Astrocyte of the spinal cord (primary cell): ENCODE measurements at places on chromosomes 5 and 9.

- no peak for DNase-seq
These were observed 113.5 kb downstream of the SMARCA2 start for GRCh38 chr9:2128618-2129017.

GRCh38 chr9:114478871-114479270 is 26.4 kb downstream of the WHRN start:
- DNase-seq, result no peak

DNA sequence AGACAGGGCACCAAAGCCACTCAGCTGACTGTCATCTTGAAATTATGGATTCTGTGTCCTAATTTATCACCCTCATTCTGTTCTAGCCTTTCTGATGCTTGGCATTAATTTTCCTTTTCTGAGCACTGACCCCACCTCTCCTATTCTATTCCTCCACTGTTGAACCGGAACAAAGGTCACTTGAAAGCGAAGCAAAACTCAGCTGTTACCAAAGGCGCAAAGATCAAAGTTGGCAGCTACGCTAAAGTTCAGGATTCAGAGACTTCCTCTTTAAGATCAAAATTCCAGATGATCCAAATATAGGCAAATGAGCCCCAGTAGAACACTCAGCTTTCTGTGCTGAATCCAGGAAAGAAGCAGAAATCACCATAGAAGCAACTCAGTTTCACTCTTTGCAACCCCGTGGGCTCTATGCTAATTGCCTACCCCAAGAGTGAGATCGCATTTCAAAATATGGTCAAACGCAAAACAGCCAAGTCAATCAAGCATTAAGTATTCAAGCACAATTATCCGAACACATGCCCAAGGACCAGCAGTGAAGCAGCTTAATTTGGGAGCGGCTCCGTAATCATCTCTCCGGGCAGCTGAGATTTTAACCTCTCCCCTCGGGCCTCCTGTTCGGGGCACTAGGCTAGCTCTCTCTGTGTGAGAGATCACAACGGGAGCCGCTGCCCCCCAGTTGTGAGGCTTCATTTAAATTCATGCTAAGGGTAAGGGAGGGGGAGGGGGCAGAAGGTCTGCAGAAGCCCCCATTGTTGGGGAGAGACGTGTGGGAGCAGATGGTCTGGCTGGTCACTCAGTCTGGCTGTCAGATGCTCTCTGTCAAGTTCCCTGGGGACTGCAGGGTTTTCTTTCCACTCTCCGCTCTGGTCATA is 288.6 kb downstream of the ELAVL2 start:
- no peak for DNase-seq

GRCh38 chr5:103465891-103466290 is 96.7 kb downstream of the NUDT12 start:
- DNase-seq, result no peak

DNA sequence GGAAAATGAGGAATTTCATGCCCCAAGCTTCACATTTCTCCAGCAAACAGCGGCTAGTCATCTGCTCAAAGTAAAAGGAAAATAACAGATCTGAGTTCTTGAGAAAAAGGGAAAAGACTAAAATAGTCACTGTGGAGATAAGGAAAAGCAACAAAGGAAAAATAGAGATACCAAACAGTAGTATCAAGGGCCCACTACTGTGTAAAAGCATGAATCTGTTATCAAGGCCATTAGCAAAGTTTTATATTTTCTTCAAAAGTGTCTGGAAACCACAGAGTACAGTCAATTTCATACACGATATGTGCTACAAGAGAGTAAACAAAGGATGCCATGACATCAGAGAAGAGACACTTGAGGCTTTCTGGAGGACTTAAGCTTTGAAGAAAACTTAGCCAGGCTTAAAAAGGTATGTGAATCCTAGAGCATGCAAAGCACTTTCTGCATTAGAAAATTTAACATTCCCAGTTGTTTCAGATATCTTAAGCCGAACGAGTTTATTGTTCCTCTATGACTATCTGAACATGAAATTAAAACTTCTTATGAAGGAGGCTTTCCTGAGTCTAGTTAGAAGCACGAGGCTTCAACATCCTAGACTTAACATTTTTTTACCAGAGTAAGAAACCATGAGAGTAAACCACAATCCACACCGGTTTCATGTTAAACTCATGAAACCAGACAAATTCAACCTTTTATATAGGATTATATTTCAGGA is 1.2 kb downstream of the TTC33 start:
- DNase-seq, result no peak

DNA sequence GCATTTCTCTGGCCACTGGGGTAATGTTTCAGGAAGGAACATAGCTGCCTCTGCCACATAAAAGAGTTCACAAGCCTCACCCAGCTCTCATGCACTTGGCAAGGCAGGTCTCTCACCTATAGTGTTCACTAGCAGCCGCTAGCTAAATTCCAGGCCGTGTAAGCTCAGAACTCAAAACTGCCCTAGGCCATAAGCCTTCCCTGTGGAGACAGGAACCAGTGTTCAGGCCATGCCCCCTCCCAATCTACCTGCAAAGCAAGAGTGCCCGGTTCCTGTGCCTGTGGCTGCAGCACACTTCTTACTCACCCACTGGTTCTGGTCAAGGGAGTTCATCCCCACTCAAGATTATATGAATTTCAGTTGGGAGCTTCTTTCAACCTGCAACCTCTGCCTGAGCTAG is 60.7 kb upstream of the ZNF169 start:
- no peak for DNase-seq

DNA sequence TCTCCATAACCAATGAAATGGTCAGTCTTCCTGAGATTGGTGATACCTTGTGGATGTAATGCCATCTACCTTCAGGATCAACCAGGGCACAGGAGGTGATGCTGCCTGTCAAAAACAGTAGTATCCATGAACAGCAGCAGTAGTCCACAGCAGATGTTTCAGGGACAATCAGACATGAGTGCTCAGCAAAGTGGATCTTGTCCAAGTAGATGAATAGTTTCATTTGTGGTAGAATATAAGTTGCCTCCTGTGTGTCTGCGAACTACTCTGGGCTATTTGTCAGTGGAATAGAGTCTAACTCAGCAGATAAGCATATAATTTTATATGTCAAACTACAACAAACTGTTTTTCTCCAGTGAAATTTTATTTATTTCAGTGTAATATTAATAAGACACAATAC is 1860.1 kb upstream of the ACO1 start:
- DNase-seq, result no peak

GRCh38 chr9:122609804-122610203 is 4.7 kb upstream of the OR1Q1 start:
- no peak for DNase-seq

- DNase-seq, result peak; percentile 85
These were observed 17.5 kb downstream of the TNIP1 start for GRCh38 chr5:151063142-151063989.

GRCh38 chr9:84759300-84759750 is 89.8 kb downstream of the NTRK2 start:
- DNase-seq, result no peak

DNA sequence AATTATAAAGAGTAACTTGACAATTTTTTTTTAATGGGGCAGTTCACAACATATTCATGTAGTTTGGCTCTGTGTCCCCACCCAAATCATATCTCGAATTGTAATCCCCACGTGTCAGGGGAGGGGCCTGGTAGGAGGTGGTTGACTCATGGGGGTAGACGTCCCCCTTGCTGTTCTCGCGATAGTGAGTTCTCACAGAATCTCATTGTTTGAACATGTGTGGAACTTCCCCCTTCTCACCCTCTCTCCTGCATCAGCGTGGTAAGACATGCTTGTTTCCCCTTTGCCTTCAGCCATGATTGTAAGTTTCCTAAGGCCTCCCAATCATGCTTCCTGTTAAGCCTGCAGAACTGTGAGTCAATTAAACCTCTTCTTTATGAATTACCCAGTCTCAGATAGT is 40.7 kb downstream of the FBXW11 start:
- DNase-seq, result no peak

GRCh38 chr5:133220851-133221674 is 169.2 kb downstream of the HSPA4 start:
- DNase-seq, result peak; percentile 48

GRCh38 chr9:134750450-134751155 is 109.0 kb downstream of the COL5A1 start:
- DNase-seq, result no peak

GRCh38 chr9:92807757-92808725 is 43.4 kb upstream of the BICD2 start:
- no peak for DNase-seq

DNA sequence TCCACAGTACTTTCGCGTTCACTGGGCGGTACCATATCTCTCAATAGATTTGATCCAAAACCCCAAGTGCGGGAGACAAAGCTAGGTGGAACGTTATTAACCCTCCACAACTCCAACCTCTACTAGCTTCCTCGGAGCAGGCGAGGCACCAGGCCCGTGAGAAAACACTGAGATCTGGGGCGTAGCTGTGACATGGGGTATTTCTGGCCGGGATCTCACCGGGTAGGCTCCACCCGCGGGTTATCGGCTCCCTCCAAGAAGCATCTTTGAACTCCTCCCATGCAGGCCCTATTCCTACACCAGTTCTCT is 350 bp upstream of the SLC25A46 start:
- no peak for DNase-seq

GRCh38 chr9:6973762-6974161 is 216.0 kb downstream of the KDM4C start:
- peak; percentile 5 for DNase-seq

DNA sequence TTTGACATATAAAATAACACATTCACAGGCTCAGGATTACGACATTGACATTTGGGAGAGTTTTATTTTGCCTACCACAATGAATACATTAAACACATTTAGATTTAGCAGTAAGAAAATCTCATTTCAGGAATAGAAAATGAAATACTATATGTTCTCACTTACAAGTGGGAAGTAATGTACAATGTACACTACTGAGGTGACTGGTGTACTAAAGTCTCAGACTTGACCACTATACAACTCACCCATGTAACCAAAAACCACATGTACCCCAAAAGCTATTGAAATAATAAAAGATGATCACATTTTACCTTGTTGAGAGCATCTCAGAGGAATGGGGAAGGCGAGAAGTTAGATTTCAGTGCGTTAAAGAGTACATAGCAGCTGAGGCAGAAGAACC is 1202.4 kb upstream of the SEMA6A start:
- no peak for DNase-seq

DNA sequence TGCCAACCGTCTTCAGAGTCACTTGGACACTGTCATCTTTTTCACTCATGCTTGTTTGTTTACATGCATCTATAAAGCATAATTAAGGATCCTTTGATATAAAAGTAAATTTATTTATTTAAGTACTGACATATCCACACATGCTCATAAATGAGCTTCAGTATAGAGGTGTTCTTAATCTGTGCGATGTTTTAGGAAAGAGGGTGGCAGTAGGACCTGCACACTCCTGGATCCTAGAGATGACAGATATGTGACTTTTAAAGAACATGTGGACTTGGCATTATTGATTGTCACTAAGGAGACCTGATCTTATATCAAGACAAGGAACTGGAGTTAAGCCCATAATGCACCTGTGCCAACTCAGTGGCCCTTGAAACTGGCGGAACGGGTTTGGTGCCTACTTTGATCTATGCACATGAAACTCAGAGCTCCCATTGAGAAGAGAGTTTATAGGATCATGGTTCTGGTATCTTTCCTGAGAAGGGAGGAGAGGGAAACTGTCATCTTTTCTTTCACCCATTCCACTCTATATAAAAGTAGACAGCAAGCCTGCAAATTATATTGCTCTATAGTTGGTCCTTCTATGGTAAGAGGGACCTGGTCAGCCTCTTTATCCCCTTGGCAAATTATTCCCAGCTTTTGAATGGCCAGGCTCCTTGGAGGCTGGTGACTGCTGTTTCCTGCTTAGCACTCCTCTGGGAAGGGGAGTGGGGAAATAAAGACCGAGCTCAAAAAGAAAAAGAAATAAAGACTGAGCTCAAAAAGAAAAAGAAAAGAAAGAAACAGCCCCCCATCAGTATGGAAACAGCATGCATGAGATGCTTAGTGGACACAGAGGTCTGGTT is 57.8 kb upstream of the LIFR start:
- no peak for DNase-seq

DNA sequence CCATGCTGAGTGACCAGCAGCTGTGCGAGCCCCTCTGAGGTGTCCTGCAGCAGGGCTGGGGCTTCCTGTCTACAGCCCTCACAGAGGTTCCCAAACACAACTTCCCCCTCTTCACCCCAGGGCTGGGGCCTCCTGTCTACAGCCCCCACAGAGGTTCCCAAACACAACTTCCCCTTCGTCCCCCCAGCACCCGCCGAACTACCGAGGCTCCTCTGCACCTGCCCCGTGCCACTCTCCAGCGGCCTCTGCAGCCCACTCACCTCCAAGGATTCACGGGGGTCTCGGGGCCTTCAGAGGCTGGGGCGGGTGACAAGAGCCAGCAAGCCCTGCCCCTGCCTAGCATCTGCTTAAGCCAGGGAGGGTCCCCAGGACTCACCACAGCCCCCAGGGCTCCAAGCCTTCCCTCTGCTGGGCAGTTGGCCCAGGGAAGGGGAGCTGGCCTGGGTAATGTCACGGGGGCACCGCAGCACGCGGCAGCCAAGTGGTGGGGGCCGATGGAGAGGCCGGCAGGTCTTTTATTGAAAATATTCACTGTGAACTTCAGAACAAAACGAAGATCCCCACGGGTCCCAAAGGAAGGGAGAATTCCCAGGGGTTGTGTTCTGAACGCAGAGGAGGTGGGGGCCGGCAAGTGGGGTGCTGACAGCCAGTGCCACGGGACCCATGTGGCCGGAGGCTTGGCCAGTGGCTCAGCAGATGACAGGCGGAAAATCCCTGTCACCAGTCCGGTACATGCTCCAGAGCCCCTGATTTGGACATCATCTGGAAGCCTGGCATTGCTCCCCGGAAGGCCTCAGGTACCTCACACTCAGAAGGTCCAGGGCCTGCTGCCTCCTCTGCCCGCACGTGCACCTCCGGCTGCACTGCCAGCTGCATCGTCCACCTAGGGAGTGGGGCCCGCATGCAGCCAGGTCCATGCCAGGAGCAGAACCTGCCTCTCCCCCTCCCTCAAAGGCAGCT is 125.3 kb downstream of the ADAMTS2 start:
- DNase-seq, result no peak

- peak; percentile 73 for DNase-seq
These were observed 638 bp downstream of the MARCHF3 start for GRCh38 chr5:127029581-127030258.

DNA sequence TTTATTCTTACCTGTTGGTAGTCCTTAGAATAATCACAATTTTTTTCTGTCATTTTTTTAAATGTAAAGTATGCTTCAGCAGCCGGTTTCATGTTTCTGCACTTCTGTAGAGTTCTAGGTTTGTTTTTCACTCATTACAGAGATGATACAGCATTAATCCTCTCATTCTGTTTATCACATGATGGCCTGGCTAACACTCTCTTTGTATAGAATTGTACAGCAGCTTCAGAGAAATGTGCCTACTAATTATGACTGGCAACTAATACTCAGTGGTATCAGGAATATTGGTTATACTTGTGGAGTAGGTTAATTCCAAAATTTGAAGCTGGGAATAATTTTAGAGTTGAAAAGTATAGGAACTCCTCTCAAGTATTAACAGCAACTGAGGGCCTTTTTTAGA is 192.9 kb upstream of the OTULINL start:
- DNase-seq, result no peak

DNA sequence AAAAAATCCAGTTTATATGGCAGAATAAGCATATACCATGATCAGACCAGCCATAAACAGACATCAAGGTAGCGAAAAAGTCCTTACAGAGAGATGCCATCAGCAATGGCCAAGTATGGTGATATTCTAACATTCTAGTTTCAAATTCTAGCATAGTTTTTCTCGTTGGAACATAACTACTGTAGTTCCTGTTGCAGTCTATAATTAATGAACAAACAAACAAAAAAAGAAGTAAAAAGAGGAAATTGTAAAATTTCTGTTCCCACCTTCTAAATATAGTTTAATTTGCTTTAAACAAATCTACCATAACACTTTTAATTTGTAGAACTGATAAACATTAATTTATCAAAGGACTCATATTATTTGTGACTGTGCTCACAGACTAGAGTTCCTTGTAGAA is 9.9 kb upstream of the CD180 start:
- DNase-seq, result no peak
